ENCODE measurements at places on chromosomes 4 and X.

- DNase-seq: no peak
Measured at GRCh38 chr4:24923550-24923949, 10.7 kb upstream of the CCDC149 start.

DNA sequence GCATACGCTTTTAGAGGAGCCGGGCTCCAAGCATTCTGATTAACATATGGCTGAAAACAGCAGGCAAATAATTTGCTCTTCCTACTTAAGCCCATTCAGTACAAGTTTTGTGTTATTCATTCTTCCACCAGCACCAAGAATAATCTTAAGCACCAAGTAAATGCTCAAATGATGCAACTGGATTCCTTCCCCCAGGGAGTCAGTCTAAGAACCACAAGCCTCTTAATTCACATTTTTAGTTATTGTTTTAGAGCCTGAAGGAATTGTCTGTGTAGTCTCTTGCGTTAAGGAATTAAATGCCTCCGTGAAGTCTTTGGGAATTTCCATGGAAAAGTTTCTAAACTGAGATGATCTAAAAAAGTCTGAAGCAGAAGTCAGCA lies 61.5 kb upstream of the MAGEB2 start:
- DNase-seq: no peak

GRCh38 chr4:148376151-148376550 lies 66.1 kb downstream of the NR3C2 start:
- DNase-seq: no peak

GRCh38 chr4:45094684-45095083 lies 368.3 kb upstream of the GNPDA2 start:
- no peak for DNase-seq

GRCh38 chrX:120223374-120223773 lies 27.2 kb upstream of the ZBTB33 start:
- no peak for DNase-seq

DNA sequence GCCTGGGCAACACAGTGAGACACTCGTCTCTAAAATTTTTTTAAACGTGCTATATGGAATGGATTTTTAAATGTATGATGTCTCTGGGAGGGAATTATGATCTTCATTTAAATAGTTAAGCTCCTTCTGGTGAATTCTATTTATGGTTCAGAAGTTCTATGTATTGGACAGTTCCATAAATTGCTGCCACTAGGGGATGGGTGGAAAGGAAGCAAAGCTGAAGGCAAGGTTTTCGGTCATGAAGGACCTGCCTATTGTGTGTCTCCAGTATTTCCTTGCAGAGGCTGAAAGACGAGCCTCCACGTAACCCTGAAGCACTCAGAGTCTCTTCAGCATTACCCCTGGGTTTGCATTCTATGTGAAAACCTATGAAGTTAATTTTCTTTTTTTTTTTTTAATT lies 451.5 kb upstream of the FAT1 start:
- DNase-seq: no peak

Data from stimulated activated CD8-positive, alpha-beta memory T cell treated with anti-CD3 and anti-CD28 coated beads, Interleukin-15, amount 100 ng/mL, for 4 hours (primary cell).